Activated naive CD8-positive, alpha-beta T cell treated with anti-CD3 and anti-CD28 coated beads, Interleukin-2, amount 50 U/mL, for 16 hours (primary cell): ENCODE measurements at places on chromosomes 4 and X.

DNA sequence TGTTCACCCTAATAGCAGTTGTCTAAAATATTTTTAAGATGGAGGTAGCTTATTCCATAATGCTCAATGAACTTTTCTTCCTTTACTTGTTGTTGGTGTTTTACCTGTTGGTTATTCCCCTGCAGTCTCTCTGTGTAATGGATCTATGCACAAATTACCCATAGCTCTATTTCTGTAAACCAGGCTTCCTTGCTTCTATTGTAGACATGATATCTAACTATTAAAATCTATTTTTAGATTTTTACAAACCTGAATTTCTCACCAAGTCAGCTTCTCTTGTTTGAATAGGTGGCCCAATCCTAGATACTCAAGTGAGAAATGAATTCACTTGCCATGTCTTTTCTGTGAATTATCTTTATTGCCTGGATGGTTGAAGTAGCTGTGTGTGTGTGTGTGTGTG is 24.8 kb downstream of the BMP2K start:
- no peak for DNase-seq

GRCh38 chrX:437661-438390 is 51.1 kb upstream of the PPP2R3B start:
- no peak for DNase-seq

- DNase-seq = no peak
Measured at GRCh38 chr4:98232202-98232601, 29.0 kb upstream of the RAP1GDS1 start.

GRCh38 chr4:47855350-47855749 is 17.5 kb upstream of the CORIN start:
- DNase-seq = no peak

DNA sequence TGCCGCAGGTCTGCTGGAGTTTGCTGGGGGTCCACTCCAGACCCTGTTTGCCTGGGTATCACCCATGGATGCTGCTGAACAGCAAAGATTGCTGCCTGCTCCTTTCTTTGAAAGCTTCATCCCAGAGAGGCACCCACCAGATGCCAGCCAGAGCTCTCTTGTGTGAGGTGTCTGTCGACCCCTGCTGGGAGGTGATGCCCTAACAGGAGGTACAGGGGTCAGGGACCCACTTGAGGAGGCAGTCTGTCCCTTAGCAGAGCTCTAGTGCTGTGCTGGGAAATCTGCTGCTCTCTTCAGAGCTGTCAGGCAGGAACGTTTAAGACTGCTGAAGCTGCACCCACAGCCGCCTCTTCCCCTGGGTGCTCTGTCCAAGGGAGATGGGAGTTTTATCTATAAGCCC is 162.7 kb downstream of the NAF1 start:
- no peak for DNase-seq

- no peak for DNase-seq
Measured at GRCh38 chr4:150002561-150002960, 75.7 kb upstream of the DCLK2 start.

DNA sequence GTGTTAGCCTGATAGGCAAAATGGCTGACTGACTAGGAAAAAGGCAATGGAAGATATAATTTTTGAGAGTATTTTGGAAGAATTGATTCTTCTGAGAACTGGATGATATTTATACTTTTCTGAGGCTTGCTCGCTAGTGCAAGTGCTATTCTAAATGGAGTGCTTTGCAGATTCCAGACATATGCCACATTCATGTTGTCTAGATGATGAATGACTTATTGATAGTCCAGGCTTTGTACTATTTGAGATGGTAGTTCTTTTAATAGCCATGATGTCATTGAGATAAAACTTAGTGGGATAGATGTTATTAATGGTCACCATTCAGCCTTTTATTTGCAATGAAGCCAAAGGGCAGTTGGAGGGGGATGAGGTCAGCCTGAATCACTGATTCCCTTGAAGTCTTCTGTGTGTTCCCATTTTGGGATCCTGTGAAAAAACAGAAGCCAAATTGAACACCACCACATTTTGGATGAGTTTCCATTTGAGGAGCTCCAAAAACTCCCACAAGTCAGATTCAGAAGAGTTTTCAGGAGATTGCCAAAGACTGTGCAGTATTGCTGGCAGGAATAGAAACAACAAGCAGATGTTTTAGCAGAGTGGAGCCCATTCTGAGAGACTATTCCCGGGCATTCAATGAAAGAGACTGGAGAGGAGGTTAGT is 184.1 kb downstream of the IL1RAPL2 start:
- no peak for DNase-seq

- no peak for DNase-seq
Measured at GRCh38 chr4:183499389-183499788, 5.5 kb upstream of the ING2 start.

GRCh38 chr4:177070533-177071058 is 239.1 kb upstream of the NEIL3 start:
- no peak for DNase-seq

DNA sequence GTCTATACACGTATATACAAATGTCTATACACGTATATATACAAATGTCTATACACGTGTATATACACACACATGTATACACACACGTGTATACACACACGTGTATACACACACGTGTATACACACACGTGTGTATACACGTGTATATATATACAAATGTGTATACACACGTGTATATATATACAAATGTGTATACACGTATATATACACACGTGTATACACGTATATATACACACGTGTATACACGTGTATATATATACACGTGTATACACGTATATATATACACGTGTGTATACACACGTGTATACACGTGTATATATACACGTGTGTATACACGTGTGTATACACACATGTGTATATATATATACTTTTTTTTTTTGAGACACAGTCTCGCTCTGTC is 23.9 kb upstream of the N4BP2 start:
- DNase-seq = no peak

DNA sequence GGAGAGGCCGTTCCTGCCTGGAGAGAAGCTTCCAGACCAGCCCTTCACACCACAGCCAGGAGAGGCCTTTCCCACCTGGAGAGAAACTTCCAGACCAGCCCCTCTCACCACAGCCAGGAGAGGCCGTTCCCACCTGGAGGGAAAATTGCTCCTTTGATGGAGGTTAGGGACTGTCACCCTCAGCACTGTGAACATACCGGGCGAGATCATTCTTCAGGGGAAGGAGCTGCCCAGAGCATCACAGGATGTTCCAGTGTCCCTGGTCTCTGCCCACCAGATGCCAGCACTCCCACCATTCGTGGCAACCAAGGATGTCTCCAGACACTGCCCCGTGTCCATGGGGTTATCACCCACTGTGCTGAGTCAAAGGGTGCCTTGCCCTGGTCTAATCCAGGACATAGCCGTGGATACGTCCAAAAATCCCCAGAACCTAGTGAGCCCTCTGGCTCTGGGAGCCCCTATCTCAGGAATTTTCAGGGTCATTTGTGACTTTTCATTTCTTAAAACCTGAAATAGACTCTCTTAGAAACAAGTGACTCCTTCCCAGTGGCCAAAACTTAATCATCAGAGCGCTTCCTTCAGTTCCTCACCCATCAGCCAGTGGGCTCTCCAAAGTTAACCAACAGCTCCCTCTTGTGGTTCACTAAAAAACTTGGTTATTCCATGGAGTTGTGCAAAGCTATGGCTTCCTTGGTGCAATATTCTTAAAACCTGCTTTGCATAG is 80.2 kb downstream of the CRMP1 start:
- no peak for DNase-seq

GRCh38 chr4:45621971-45622370 is 501.9 kb downstream of the GABRG1 start:
- DNase-seq = no peak

- no peak for DNase-seq
Measured at GRCh38 chrX:35499071-35499862, 298.9 kb upstream of the MAGEB16 start.

DNA sequence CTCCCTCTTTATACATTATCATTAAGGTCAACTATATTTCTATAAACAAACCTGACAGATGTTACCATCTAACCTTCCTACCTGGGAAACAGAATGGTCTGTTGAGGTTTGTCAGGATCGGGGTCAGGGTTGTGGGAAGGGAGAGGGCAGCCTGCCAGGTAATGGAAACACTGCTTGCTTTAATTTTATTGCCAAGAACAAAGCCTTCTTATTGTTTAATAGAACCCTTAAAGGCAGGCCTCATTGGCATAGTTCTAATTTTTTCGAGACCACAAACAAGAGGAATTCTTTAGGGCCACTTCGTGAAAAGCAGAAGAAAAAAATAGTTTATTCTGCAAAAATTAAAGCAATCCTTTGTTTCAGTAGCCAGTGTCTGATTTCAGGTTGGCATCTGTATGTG is 113.2 kb downstream of the MID1 start:
- DNase-seq = no peak
